ENCODE measurements at places on chromosomes 6 and 20. TPM values are rescaled to one million over a fixed set of nuclear protein-coding genes. Genes with fewer than 3 reads are reported as not detected.

DNA sequence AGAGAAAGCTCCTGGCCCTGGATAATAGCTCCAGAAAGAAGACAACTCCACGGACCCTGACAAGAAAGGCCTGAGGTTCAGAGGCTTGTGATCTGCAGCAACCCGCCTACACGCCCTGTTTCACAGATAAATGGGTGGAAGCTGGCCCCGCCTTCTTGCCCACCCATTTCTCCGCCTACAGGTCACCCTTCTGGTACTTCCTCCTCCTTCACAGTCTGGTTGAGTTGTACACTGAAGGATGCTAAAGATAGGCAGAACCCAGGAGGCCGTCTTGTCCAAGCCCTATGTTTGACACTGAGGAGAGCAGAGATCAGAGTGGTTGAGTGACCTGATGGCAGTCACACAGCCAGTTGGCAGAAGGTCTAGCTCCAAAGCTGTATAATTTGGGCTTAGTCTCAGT, 34.2 kb upstream of the MDGA1 start:
- H3K4me3 ChIP-seq = no peak overlapping the region
- H3K4me1 ChIP-seq = no peaks in the 10 kb centered on the region
- H3K36me3 ChIP-seq = no peaks in the 10 kb centered on the region

DNA sequence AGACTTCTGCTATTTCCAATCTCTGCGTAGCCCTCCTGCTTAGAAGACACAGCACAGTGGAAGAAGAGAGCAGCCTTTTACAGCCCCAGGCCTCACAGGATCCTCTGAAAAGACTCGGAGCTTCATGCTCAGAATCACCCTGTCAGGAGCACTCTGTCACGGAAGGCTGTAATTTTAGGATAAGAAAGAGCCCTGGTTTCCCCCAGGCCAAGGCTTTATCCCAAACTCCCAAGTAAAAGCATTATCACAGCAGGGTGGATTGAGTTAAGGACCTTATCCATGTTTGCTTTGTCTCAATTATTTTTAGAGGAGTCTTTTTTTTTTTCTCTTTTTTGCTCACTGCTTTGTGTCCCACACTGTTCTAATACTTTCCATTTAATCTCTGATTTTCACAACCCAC, 39.2 kb downstream of the ANKS1A start:
- no peaks in the 10 kb centered on the region for H3K27me3 ChIP-seq
- peaks cover 14% of the 10 kb centered on the region for H3K4me1 ChIP-seq

DNA sequence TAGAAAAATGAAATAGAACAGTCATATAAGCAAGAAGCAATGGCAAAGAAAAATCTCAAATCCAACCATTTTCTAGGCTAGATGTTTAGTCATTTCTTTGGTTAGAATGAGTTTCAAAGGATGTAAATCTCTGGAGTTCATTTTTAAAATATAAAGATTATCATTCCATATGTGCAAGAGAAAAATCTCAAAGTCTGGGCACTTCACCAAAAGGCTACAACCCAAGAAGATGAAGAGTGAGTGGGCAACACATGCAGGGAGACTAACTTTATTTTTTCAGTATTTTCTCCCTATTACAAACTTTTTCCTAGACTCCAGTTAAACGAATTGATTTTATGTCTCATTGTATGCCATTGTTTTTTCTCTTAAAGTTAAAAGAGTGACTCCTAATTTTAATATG, 83.6 kb downstream of the PHACTR1 start:
- no peaks in the 10 kb centered on the region for H3K36me3 ChIP-seq
- H3K27me3 ChIP-seq = peaks cover 45% of the 10 kb centered on the region
- H3K27ac ChIP-seq = no peak overlapping the region
- H3K4me1 ChIP-seq = no peaks in the 10 kb centered on the region
- no peak for DNase-seq

DNA sequence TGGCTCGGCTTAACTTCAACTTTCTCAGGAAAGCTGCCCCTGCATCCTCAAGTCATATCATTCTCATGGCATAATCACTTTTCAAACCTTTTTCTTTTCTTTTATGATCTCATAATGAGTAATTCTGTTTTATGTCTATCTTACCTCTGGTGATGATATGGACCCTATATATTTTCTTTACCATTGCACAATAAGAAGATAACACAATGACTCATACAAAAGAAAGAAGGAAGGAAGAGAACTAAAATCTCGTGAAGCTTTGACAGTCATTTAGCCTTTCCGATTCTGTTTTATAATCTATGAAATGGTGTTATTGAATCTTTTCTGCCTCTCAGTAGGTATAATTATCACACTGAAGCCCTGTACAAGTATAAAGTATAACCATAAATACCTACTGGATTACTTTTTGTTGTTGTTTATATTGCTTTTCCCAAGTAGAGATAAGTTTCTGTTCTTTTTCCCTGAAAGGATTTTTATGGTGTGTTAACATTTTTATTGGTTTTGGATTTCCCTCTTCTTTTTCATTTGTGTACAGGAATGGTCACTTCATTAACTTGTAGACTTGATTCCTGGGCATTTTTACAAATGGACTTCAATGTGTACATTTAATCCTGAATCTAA, 300.9 kb downstream of the LAMA2 start:
- H3K36me3 ChIP-seq = no peaks in the 10 kb centered on the region
- H3K27me3 ChIP-seq = peaks cover 15% of the 10 kb centered on the region
- no peak overlapping the region for H3K4me3 ChIP-seq

Gene SLC22A16
- not detected for total RNA-seq

Gene HLA-DPA1
- total RNA-seq = 145 TPM
